ENCODE measurements at places on chromosomes 5 and 9. TPM values are rescaled to one million over a fixed set of nuclear protein-coding genes. Genes with fewer than 3 reads are reported as not detected.
A peak's percentile ranks its signal among the peaks of the same experiment; 100 is the strongest.

TAF11L4 gene
- total RNA-seq: not detected

ARHGEF39 gene
- total RNA-seq: 15.5 TPM

STPG3 gene
- not detected for total RNA-seq

DNA sequence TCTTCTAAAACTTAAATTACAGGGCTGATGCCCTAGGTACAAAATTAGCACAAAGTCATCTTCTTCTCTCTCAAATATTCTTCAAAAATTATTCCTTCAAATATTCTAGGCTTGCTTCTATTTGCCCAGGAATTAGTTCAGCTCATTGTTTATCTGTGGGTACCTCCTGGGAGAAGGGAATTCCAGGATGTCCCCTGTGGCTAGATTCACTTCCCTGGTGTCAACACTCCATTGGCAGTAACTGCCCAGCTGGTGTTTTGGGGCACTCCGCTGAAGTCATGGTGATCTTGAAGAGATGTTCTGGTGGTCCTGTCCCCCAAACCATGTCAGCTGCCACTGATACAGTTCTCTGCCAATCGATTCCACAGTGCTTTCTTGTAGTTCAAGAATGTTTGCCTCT lies 26.2 kb upstream of the TGFBR1 start:
- DNase-seq: no peak

DNA sequence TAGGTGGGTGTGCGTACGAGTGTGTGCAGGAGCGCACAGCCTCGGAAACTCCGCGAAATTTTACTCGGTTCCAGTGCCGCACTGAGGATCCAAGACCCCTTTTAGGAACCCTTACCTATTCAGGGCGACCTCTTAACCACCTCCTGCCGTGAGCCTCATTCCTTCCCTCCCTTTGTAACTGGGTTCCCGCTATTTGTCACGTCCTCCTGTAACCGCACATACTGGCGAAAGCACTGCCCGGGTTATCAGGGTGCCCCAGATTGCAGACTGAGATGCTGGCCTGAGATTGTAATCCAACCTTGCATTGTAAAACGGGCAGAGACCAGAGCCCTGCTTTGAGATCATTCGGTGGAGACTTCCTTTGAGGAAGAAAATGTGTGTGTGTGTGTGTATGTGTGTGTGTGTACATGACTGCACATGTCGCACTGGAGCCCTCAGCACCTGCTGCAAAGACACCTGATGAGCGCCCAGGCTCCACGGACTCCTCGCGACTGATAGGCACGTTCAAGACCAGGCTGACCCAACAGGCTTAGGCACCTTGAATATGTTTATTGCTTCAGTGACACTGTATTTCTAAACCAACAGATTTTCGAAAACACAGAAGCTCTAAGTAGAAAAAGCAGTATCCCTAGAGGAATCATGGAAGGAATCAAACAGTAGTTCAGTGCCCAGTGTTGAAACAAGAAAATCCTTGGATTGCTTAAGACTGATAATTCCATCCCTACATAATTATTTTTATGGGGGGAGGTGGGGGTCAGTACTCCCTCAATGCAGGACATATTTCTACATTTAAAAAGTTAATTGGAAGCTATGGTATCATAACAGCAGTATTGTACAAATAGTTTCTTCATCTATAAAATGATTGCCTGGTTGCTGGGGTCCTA lies 86.5 kb upstream of the TNFAIP8 start:
- DNase-seq: peak; percentile 28

DNA sequence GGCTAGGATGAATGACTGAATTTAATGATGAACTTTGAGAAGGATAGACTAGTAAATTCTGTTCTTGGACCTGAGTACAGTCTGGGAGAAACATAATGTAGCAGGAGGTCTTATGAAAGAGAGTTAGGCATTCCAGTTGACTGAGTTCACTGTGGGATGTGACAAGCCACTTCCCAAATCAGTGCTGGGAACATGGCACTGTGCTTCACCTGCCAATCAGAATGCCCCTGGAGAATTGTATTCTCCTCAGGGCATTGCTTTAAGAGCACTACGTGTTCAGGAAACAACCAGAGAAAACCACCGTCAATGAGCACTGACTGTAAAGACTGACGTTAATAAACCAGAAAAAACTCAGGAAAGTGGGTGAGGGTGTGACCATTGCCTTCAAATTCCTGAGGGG lies 1.2 kb downstream of the CCDC107 start:
- peak; percentile 51 for DNase-seq

DNA sequence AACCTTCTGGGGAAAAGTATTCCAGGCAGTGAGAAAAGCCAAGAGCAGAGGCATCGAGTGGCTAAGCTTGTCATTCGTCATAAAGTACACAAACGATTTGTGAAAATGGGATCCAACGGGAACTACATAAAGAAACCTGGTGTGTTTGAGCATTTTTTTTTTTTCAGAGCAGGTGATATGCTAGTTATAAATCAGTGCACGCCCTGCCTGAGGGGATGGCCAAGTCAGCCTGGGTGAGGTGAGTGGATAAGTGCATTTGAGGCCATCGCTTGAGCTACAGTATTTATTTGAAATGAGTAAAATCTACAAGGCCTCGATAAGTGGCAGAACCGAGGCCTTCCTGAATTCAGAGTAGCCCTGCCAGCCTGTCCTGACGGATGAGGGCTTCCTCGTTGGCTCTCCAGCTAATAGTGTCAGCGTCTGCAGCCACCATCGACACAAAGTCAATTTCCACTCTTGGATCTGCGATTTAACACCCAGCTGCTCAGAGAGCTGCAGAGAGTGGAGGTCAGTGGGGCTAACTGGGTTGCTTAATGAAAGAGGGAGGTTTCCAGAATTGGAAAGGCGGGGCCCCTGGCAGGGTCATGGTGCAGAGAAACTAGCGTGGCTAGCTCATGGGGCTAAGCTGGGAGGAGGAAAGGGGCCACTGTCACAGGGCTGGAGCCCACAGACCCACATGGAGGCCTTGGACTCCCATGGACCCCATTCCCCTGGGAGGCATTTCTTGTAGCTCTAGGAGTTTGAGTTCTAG lies 27.3 kb downstream of the PPARGC1B start:
- DNase-seq: no peak

- no peak for DNase-seq
Measured at GRCh38 chr5:43774881-43775399, 172.0 kb downstream of the NNT start.

GRCh38 chr5:145855763-145856267 lies 17.0 kb downstream of the GRXCR2 start:
- no peak for DNase-seq

DNA sequence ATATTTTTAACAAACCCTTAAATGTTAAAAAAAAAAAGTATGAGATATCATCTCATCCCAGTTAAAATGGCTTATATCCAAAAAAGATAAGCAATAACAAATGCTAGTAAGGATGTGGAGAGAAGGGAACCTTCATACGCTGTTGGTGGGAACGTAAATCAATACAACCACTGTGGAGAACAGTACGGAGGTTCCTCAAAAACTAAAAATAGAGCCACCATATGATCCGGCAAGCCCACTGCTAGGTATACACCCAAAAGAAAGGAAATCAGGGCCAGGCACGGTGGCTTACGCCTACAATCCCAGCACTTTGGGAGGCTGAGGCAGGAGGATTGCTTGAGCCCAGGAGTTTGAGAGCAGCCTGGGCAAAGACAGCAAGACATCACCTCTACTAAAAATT lies 3.0 kb downstream of the MTMR12 start:
- DNase-seq: no peak

- DNase-seq: no peak
Measured at GRCh38 chr5:76114179-76114851, 31.1 kb downstream of the SV2C start.

- DNase-seq: no peak
Measured at GRCh38 chr5:106363578-106363977, 1307.2 kb downstream of the EFNA5 start.

- DNase-seq: no peak
Measured at GRCh38 chr9:90001747-90002146, 396.9 kb downstream of the GADD45G start.

- DNase-seq: no peak
Measured at GRCh38 chr5:76571559-76571958, 51.6 kb downstream of the F2RL2 start.

- DNase-seq: no peak
Measured at GRCh38 chr5:42645138-42645537, 111.5 kb upstream of the CCDC152 start.

- DNase-seq: no peak
Measured at GRCh38 chr9:125759764-125760129, 12.6 kb downstream of the PBX3 start.

- DNase-seq: no peak
Measured at GRCh38 chr5:123083298-123083697, 5.7 kb upstream of the PRDM6 start.

GRCh38 chr5:98066910-98067309 lies 706.6 kb upstream of the RGMB start:
- DNase-seq: no peak

Measured in MG63 (cell line).